Upper lobe of right lung (tissue), 1 donor: ENCODE measurements at places on chromosomes 3 and 15. TPM values are rescaled to one million over a fixed set of nuclear protein-coding genes. Genes with fewer than 3 reads are reported as not detected.

DNA sequence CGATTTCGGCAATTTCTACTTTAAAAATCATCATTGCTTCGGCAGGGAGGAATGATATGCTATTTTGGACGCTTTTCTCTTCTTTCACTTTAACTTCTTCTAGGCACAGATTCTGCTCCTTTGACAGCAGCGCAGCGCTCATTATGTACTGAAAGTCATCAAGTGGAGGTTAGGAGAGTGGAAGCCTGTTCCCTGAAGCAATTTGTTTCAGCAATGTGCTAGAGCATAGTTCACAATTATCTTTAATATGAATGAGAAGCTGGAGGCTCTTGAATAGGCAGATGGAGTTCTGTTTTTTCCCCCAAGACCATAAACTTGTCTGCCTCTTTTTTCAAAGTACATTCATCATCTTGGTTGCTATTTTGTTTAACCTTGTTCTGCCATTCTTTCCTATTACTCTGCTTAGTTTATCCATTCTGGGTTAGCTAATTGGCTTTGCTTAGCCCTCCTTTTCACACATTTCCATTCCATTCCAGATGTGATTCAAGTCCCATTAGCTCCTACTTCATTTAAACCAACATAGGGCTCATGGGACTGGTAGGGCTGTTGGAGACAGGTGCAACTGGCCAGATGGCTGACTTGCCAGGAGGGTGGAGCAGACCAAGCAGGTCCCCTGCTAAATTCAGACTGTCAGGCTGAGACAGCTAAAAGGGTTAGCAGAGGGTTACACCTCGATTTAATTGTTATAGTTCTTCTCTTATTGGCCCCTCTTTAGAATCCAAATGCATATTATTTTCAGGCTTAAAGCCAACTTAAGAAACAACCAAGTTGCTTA lies 534.7 kb upstream of the CBLB start:
- H3K27ac ChIP-seq: no peak overlapping the region
- H3K36me3 ChIP-seq: no peaks in the 10 kb centered on the region
- no peaks in the 10 kb centered on the region for H3K4me1 ChIP-seq
- no peaks in the 10 kb centered on the region for H3K27me3 ChIP-seq

- no peak for DNase-seq
- H3K4me1 ChIP-seq: no peaks in the 10 kb centered on the region
- H3K27me3 ChIP-seq: no peaks in the 10 kb centered on the region
- no peak overlapping the region for H3K4me3 ChIP-seq
Observed at GRCh38 chr3:135140591-135140990, 345.5 kb downstream of the EPHB1 start.

- peaks cover 98% of the 10 kb centered on the region for H3K36me3 ChIP-seq
- H3K27me3 ChIP-seq: no peaks in the 10 kb centered on the region
- peaks cover 4% of the 10 kb centered on the region for H3K4me1 ChIP-seq
- DNase-seq: peak; percentile 80
Observed at GRCh38 chr15:42727750-42728381, 9.1 kb downstream of the CDAN1 start.

GRCh38 chr3:64047787-64048186 lies 24.5 kb upstream of the PSMD6 start:
- H3K36me3 ChIP-seq: no peaks in the 10 kb centered on the region
- H3K27ac ChIP-seq: no peak overlapping the region
- DNase-seq: no peak
- H3K4me1 ChIP-seq: no peaks in the 10 kb centered on the region
- H3K4me3 ChIP-seq: no peak overlapping the region

GRCh38 chr15:62809115-62809967 lies 233.2 kb upstream of the TPM1 start:
- H3K4me3 ChIP-seq: no peak overlapping the region
- H3K27ac ChIP-seq: no peak overlapping the region
- peaks cover 7% of the 10 kb centered on the region for H3K36me3 ChIP-seq
- DNase-seq: no peak

DNA sequence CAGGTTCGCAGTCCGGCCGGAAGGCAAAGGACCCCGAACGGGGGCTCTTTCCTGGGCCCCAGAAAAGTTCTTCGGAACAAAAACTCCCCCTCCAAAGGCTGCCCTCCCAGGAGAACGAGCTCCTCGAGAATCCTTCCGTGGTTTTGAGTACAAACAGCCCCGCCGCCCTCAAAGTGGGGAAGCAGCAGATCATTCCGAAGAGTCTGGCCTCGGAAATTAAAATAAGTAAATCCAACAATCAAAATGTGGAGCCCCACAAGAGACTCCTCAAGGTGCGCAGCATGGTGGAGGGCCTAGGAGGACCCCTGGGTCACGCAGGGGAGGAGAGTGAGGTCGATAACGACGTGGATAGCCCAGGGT lies 1.3 kb downstream of the ARHGEF26 start:
- no peaks in the 10 kb centered on the region for H3K36me3 ChIP-seq
- peak overlapping the region; percentile 75 for H3K27ac ChIP-seq
- peak overlapping the region; percentile 85 for H3K4me3 ChIP-seq

GRCh38 chr3:64163019-64163754 lies 62.1 kb downstream of the PRICKLE2 start:
- no peak overlapping the region for H3K4me3 ChIP-seq
- no peaks in the 10 kb centered on the region for H3K27me3 ChIP-seq
- H3K36me3 ChIP-seq: peaks cover 9% of the 10 kb centered on the region
- H3K27ac ChIP-seq: no peak overlapping the region
- DNase-seq: no peak

GRCh38 chr15:92411256-92411655 lies 17.6 kb downstream of the ST8SIA2 start:
- H3K4me3 ChIP-seq: no peak overlapping the region
- no peaks in the 10 kb centered on the region for H3K36me3 ChIP-seq
- no peak for DNase-seq
- no peaks in the 10 kb centered on the region for H3K4me1 ChIP-seq

DNA sequence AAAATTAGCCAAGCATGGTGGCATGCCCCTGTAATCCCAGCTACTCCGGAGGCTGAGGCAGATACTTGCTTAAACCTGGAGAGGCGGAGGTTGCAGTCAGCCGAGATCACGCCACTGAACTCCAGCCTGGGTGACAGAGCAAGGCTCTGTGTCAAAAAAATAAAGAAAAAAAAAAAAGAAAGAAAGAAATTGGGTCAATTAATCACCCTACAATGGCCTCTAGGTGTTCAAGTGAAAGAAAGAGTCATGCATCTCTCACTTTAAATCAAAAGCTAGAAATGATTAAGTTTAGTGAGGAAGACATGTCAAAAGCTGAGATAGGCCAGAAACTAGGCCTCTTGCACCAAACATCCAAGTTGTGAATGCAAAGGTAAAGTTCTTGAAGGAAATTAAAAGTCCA lies 44.9 kb upstream of the GSK3B start:
- no peak overlapping the region for H3K27ac ChIP-seq
- H3K27me3 ChIP-seq: no peaks in the 10 kb centered on the region
- no peaks in the 10 kb centered on the region for H3K36me3 ChIP-seq

GRCh38 chr3:187336322-187336721 lies 31.9 kb upstream of the RTP4 start:
- H3K36me3 ChIP-seq: no peaks in the 10 kb centered on the region
- no peak overlapping the region for H3K4me3 ChIP-seq
- DNase-seq: no peak
- H3K27me3 ChIP-seq: no peaks in the 10 kb centered on the region

DNA sequence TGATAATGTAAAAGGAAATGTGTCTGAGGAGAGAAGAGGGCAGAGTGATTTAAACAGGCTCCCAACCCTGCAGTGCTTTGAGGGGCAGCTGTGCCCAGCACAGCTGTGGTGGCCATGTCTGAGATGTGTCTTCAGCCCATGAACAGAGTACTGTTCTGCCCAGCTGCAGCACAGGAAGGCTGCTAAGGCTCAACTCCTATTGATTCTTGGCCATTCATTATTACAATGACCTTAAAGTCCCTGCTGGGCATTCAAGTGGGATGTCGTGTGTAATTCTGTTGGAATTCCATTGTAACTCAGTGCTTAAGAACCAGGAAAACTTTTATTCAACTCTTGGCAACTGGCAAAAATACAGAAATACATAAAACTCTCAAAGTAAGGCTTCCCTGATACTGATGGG lies 229.3 kb downstream of the MCTP2 start:
- no peak overlapping the region for H3K27ac ChIP-seq
- no peaks in the 10 kb centered on the region for H3K4me1 ChIP-seq
- DNase-seq: no peak

DNA sequence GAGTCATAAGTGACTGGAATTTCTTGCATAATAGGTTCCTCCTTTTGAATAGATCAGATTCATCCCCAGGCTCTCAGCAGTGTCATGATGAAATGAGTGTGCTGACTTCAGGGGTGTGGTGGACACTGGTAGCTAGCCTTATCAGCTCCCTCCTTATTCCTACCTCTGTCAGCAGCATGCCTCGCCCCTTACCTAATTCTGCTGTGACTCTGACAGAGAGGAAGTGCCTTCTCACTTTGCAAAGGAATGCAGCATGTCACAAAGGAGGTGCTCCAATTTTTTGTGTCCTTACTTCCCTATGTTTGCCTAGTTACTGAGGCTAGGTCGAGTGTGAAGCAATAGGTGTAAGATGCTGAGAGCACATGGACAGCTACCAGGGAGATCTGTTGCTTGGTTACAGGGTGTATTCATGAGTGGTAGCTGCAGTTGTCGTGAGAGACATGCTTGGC lies 90.6 kb downstream of the TNFAIP8L3 start:
- no peak overlapping the region for H3K4me3 ChIP-seq
- no peak for DNase-seq
- H3K4me1 ChIP-seq: no peaks in the 10 kb centered on the region
- H3K36me3 ChIP-seq: peaks cover 47% of the 10 kb centered on the region

GRCh38 chr3:149599236-149599635 lies 58.6 kb downstream of the WWTR1 start:
- H3K27me3 ChIP-seq: no peaks in the 10 kb centered on the region
- H3K27ac ChIP-seq: no peak overlapping the region
- no peaks in the 10 kb centered on the region for H3K36me3 ChIP-seq
- peaks cover 25% of the 10 kb centered on the region for H3K4me1 ChIP-seq

DNA sequence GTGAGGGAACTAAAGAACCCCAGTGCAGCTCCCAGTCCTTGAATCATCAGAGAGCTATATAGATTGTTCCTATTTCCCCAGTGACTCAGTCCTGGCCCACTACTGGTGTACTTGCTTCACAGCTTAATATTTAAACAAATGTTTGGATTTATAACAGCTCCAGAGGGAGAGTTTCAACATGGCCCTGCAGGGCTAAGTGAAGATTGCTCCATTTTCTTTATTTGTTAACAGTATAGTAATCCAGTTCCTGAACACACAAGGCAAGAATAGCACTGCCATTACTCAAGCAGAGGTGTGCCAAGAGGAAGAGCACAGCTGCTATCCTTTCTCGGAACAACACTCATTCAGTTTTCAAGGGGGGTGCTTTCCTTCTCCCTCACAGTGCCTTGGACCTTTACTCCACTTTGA lies 6.5 kb downstream of the SQOR start:
- H3K36me3 ChIP-seq: no peaks in the 10 kb centered on the region
- no peak for DNase-seq
- no peaks in the 10 kb centered on the region for H3K27me3 ChIP-seq
- H3K27ac ChIP-seq: peak overlapping the region; percentile 75
- H3K4me1 ChIP-seq: peaks cover 94% of the 10 kb centered on the region

GRCh38 chr3:63912768-63913588 lies 795 bp upstream of the SCAANT1 start:
- peak overlapping the region; percentile 80 for H3K4me3 ChIP-seq
- peaks cover 22% of the 10 kb centered on the region for H3K36me3 ChIP-seq
- peak; percentile 83 for DNase-seq
- H3K27me3 ChIP-seq: no peaks in the 10 kb centered on the region
- peak overlapping the region; percentile 96 for H3K27ac ChIP-seq

DNA sequence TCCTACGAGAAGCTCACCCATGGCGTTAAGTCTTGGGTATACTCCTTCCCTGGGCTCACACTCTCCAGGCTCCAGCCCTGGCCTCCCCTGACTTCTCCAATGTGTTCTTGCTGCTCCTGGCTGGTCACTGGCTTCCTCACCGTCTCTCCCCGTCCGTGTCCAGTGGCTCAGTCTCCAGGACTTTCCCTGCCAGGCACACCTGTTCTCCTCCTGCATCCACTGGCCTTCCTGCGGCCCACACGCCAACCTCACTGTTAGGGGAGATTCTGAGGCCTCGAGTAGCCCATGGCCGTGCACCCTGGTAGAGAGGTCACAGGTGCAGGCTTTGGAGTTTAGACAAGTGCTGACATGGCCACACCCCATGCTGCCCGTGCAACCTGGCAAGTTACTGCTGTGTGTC lies 91.9 kb upstream of the SNRPA1 start:
- H3K4me1 ChIP-seq: no peaks in the 10 kb centered on the region
- no peak overlapping the region for H3K4me3 ChIP-seq
- no peak overlapping the region for H3K27ac ChIP-seq
- no peaks in the 10 kb centered on the region for H3K27me3 ChIP-seq

- no peaks in the 10 kb centered on the region for H3K27me3 ChIP-seq
- H3K4me3 ChIP-seq: no peak overlapping the region
- no peak overlapping the region for H3K27ac ChIP-seq
- H3K4me1 ChIP-seq: no peaks in the 10 kb centered on the region
Observed at GRCh38 chr3:72593881-72594397, 254.3 kb downstream of the SHQ1 start.

- no peak for DNase-seq
- H3K4me1 ChIP-seq: no peaks in the 10 kb centered on the region
- no peaks in the 10 kb centered on the region for H3K27me3 ChIP-seq
- H3K36me3 ChIP-seq: no peaks in the 10 kb centered on the region
- no peak overlapping the region for H3K4me3 ChIP-seq
Observed at GRCh38 chr15:68309024-68309423, 31.5 kb downstream of the FEM1B start.

- no peak overlapping the region for H3K4me3 ChIP-seq
- H3K27ac ChIP-seq: peak overlapping the region; percentile 97
- DNase-seq: no peak
Observed at GRCh38 chr3:9400616-9401015, 3.2 kb downstream of the SETD5 start.

DNA sequence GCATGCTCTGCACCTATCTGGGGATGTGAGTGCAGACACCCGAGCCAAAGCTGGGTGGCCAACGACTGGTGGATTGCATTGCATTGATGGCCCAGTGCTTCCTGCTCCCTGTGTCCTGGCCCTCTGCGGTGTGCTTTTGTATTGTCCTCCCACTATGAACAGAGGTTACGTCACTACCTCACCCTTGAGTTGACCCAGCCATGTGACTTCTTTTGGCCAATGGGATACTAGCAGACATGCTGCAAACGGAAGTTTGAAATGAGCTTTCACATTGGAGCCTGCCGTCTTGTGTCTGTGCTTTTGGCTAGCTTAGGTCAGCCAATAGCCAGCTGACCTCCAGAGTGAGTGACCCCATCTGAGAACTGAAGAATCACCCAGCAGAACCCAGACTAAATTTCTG lies 15.3 kb upstream of the TBC1D21 start:
- peaks cover 9% of the 10 kb centered on the region for H3K27me3 ChIP-seq
- no peaks in the 10 kb centered on the region for H3K36me3 ChIP-seq
- H3K4me1 ChIP-seq: no peaks in the 10 kb centered on the region
- DNase-seq: no peak
- no peak overlapping the region for H3K4me3 ChIP-seq

Gene POPDC2
- total RNA-seq: 2.7 TPM

Gene TOPAZ1
- not detected for total RNA-seq

Gene FRMD5
- 1.2 TPM for total RNA-seq

Gene IMPDH2
- total RNA-seq: 107 TPM

Gene TMEM207
- total RNA-seq: not detected

Gene BUB1B
- 1.8 TPM for total RNA-seq

Gene EPHA3
- total RNA-seq: 5.1 TPM

Gene TEX55
- not detected for total RNA-seq

Gene CIP2A
- total RNA-seq: 1.9 TPM

Gene BCL2A1
- 91.1 TPM for total RNA-seq
